ENCODE measurements at places on chromosomes 16 and 17.

DNA sequence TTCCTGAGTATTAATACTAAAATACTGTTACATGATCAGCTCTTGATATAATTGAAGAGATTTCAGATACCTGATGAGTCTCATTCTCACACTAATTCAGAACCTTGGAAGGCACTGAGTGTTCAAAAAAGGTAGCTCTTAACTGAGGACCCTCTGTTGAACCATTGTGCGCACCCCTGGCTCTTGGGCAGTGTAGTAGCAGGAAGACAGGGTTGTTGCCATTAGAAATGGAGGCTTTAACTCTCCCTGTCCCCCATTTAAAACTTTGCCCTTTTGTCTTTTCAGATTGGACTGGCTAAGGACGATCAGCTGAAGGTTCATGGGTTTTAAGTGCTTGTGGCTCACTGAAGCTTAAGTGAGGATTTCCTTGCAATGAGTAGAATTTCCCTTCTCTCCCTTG, 1.8 kb downstream of the EIF1 start:
- no peak for DNase-seq

GRCh38 chr17:18937981-18938691, 13.8 kb upstream of the SLC5A10 start:
- no peak for DNase-seq

DNA sequence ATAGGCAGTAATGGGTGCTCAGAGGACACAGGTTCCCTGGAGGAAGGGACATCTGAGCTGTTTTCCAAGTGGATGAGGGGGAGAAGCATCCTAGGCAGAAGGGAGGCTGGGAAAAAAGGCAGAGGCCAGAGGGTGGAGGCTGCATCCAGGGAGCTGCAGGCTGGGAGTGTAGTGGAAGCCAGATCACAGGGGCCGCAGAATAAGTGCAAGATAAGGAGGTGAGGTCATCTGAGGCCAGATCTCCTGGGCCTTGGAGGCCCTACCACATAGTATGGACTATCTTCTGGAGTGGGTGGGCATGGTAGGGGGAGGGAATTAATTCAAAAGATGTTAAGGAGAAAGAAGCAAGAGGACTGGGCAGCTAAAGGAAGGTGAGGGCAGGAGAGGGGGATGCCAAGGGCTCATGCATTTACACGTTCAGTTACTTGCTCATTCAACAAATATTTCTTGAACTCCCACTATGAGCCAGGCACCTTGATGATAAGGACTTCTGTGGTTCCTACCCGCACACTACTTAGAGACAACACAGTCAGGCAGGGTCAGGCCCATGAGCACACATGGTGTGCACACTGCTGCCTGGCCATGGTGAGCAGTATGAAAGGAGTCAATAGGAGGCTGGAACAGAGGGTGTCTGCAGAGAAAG, 2.4 kb upstream of the RIPOR1 start:
- DNase-seq = no peak

- no peak for DNase-seq
These were observed 765.5 kb downstream of the KCNJ2 start for GRCh38 chr17:70934835-70935234.

DNA sequence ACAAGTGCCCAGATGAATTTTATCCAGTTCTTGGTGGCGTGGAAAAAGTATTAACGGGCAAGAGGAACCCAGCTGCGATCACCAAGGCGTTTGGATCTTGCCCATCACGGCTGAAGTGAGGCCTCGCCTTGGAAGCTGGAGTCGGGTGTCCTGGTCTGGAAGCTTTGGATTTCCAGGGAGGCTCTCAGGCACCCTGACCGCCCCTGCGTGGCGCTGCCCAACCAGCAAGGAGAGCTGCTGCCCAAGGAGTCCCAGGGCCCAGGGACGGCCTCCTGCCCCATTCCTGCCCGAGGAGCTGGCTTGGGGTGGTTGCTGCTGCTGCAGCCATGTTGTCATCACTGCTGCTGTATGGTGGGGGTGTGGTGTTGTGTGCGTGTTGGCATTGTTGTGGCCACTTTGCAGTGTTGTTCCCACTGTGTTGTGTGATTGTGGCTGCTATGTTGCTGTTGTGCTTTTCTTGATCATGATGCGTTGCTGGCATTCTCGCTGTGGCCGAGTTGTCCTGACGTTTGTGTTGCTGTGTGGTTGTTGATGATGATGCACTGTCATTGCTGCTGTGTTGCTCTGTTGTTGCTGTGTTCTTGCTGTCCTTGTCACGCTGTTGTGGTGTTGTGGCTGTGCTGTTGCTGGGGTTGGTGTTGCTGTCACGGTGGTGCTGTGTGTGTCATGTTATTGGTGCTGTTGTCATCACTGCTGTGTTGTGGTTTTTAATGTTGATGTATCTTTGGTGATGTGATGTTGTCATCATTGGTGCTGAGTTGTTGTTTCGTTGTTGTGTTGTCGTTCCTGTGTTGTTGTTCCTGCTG, 318.8 kb downstream of the C16orf95 start:
- DNase-seq = no peak

DNA sequence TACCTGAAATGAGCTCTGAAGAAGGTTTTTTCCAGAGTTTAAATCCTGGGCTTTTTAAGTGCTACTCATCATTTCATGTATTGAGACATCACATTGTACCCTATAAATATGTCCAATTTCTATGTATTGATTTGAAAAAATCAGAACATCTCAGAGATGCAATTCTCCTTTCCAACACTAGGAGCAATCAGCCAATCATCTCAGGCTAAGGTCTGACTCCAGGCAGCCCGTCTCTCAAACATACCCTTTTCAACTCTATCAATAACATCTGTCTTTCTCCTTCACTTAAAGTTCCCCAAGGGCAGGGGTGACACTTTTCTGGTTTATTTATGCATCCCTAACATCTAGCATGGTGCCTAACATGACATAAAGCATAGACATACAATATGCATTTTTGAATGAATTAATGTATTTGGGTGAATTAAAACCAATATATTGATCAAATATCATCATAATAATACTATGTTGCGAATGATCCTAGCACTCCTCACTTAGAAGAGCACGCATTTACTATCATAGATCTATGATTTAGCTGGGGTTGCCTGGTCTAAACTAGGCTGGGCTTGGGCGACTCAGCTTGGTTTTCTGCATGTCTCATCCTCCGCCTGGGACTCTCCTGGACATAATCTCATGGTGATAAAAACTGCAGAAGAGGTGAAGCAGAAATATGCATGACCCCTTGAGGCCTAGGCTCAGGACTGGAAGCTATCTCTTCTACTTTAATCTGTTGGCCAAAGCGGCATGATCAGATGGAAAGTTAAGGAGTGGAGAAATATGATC, 5.2 kb upstream of the CDH11 start:
- DNase-seq = no peak

GRCh38 chr17:82097184-82097918, 685 bp downstream of the FASN start:
- peak; percentile 39 for DNase-seq

DNA sequence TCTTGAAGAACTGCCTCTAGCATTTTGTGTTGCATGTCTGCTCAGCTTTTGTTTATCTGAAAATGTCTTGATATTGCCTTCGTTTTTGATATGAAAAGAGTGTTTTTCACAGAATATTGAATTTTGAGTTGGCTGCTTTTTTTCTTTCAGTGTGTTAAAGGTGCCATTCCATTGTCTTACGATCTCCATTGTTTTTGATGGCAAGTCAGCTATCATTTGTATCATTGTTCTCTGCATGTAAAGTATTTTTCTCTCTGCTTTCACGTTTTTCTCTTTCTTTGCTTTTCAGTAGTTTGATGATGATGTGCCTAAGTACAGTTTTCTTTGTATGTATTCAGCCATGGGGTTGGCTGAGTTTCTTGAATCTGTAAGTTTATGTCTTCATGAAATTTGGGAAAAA, 57.0 kb downstream of the AIPL1 start:
- DNase-seq = no peak

DNA sequence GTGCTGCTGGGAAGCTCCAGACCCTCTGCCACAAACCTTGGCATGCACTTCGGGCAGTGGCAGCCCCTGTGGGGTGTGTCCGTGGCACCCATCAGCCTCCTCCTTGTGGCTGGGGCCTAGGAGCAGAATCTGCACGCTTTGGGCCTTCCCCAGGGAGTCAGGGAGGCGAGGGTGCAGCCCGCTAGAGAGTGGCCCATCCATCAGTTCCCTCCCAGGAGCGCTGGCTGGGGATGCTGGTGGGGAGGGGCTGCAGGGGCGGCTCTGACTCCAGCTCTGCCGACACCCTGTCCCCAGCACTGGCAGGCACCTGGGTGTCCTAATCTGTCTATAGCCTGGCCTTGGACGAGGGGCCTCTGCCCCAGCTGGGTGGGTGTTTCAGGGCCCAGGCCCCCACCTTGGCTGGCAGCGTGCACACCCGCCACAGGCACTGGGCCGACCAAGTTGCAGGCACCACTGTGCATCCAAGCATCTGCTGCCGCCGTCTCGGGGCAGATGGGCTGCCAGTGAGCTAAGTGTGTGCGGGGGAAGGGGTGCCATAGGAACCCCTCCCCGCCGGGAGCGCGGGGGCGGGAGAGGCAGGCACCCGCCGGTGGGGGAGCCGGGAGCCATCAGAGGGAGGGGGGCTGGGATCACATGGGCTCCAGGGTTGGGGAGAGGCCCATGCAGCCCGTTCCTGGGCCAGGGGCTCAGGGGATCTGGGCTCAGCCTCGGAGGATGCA, 30.2 kb downstream of the ENDOV start:
- DNase-seq = no peak

- DNase-seq = peak; percentile 64
These were observed 190.9 kb upstream of the CDH11 start for GRCh38 chr16:65312795-65313194.

DNA sequence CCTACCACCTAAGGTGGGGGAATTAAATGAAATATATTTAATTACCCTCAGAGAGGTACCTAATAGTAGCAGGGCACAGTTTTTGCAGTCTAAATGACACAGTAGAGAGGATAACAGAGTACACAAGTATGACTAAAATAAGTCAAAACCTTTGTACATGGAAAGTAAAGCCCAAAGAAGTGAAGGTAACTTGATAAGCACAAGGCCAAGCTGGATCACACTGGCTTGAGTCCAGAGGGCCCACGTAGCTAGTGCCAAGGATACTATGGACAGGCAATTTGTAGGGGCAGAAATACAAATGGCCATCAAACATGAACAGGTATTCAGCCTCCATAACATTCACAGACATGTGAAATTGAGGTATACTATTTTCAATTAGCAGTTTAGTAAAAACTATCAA, 7.6 kb downstream of the MYO18A start:
- no peak for DNase-seq

DNA sequence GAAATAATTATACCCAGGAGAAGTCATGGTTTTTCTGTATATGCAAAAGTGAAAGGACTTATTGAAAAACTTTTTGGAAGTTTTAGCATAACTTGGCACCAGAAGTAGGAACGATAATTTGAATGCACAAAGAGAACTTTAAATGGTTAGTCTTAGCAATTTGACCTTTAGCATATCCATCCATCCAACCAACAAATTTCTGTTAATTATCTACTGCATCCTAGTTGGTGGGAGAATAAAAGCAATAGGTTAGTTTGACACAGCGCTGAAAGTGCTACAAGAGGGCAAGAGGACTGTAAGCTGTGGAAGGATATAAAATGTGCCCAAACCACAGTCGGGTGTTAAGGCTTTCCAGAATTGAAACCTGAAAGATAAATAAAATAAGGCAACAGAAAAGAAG, 17.6 kb downstream of the SPAG9 start:
- no peak for DNase-seq
